Muscle of arm (tissue), 14 donors: ENCODE measurements at places on chromosomes 1 and 21. TPM values are rescaled to one million over a fixed set of nuclear protein-coding genes. Genes with fewer than 3 reads are reported as not detected.

DNA sequence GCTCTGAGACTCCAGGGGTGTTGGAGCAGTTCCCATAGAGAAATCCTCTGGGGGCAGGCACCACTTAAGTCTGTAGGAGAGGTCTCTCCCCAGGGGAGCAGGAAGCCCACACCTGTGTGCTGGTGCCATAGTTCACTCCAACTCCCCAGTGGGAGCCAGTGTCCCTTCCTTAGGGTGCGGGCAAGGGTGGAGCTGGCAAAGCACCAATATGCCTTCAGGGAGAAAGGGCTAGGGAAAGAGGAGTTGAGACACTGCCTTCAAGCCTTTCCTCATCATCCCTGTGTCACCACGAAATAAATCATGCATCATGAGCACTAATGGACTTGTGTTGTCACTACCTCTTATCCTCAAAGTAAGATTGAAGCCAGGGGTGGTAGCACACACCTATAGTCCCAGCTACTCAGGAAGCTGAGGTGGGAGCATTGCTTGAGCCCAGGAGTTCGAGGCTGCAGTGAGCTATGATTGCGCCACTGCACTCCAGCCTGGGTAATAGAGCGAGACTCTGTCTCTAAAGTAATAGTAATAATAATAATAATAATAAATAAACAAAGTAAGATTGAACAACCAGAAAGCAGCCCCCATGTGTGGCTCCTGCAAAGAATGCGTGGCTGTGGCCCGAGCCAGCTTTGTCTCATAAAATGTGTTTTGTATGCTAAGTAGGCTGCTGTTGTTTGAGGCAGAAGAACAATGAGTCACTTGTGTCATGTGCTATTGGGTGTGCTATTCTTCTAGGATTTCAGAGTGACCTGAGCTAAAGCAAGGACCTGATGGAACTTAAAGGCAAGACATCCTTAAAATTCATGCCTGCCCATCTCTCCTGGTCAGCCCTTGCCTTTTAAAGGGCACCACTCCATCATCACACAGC is 6.7 kb upstream of the TIE1 start:
- DNase-seq, result no peak

The ABCA4 gene
- 0.74 TPM for polyA plus RNA-seq

The FLVCR1 gene
- polyA plus RNA-seq, result 16.3 TPM

The TSTD1 gene
- polyA plus RNA-seq, result 20.8 TPM

- DNase-seq, result no peak
These were observed 970.7 kb downstream of the KCNT2 start for GRCh38 chr1:195637539-195637938.

The SLC45A1 gene
- 0.71 TPM for polyA plus RNA-seq

DNA sequence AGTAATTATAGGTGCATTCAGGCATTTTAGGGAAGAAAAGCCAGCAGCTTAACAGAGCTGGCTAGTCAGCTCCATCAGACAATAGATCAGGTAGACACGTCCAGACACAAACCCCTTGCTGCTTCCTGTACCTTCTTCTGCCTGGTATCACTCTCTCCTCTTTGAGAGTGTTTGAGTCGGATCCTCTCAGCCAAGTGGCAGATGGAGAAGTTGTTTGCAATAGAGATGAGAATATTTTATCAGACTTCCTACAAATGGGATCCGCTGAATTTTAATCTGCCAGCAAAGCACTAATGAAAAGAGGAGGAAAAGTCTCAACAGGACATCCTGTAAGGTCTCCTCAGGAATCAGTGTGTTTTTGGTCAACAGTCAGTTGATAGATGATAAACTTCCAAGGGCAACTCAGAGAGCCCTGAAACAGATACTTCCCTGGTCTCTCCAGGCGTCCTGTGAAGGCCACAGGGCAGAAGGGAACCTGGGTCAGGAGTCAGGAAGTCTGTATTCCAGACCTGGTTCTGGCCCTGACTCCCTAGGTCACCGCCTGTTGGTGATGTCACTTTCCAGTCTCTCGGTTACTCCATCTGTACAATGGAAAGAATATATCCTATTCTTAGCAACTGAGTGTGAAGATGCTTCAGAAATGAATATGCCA is 62.1 kb upstream of the PROX1 start:
- no peak for DNase-seq

The CRP gene
- polyA plus RNA-seq, result not detected

The NCSTN gene
- 100.0 TPM for polyA plus RNA-seq

- no peak for DNase-seq
These were observed 34.9 kb downstream of the GREM2 start for GRCh38 chr1:240577095-240577494.

The SMPDL3B gene
- polyA plus RNA-seq, result 1.5 TPM

DNA sequence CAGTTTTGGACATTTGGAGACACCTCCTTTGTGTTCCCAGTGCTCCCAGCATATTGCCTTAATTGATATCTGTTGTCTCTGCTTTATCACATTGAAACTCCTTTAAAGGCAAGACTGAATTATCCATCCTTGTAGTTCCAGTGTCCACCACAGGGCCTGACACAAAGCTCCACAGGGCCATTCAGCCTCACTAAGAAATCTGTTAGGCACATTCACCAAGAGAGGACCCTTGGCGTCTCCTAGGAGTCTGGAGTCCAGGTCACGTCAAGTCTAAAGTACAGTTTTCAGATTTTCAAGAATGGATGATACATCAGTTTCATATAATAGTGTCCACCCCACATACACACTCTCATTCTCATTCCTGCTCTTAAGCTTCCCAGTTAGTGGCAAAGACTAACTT is 4.8 kb downstream of the ACP6 start:
- no peak for DNase-seq

DNA sequence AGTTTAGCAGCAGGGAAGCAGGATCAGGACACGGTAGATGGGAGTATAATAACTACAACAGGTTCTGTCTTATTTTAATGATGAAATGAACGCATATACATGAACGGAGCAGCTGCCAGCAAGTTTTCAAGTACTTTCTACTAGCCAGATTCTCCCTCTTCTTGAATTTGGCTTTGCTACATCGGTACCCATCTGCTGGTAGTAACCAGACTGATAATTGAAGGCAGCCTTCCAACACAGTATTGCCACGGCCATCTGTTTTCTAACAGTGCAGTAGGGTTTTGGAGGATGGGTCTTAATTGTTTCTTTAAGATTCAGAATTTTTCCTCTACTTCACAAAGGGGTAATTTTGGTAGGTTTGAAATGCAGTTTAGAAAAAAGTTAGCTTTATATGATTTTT is 33.4 kb downstream of the CENPF start:
- no peak for DNase-seq

DNA sequence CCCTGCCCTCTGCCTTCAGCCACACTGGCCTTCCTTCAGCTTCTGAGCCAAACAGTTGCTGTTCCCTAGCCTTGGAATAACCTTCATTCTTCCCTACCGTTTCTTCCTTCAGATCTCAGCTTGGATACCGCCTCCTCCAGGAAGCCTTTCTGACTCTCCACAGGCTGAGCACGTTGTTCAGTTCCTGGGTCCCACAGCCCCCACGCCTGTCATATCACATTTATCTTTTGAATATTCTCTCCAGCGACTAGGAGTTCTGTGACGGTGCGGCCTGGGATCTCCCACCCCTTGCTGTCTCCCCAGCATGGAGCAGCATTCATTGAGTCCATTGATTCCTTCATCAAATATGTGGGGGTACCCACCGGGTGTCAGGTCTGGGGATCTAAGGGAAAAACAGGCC is 39.2 kb downstream of the EPHA2 start:
- DNase-seq, result no peak

DNA sequence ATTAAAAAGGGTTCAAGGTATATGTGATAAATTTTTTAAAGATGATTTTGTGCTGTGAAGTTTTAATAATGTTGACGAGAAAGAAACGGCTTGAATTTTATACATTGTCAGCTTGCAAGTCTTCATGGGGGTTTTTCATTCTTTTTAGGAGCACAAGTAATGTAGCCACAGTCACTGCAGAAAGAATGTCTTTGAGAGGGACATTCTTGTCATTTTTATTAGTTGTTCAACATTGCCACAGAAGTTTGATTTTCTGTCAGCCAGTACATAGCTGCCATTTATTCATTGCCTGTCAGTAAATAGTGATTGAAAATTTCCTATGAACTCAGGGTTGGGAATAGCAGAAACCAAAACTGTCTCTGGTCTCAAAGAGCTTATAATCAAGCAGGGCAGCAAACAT is 156.3 kb downstream of the DHRS3 start:
- no peak for DNase-seq
